Glomerular endothelial cell (primary cell): ENCODE measurements at places on chromosomes 1 and 21. TPM values are rescaled to one million over a fixed set of nuclear protein-coding genes. Genes with fewer than 3 reads are reported as not detected.

Gene TIAM1
- total RNA-seq, result 5.4 and 6.1 TPM in 2 replicates

Gene OR2M7
- not detected in 2 replicates for total RNA-seq

Gene EBNA1BP2
- 91.4 and 93.0 TPM in 2 replicates for total RNA-seq

Gene SH2D5
- 2.3 and 3.2 TPM in 2 replicates for total RNA-seq

Gene SMPDL3B
- 1.8 TPM in 1 of 2 replicates, not detected in the other for total RNA-seq

Gene FCRL2
- not detected in 2 replicates for total RNA-seq

Gene GREM2
- not detected in 2 replicates for total RNA-seq

Gene CFAP57
- 0.23 and 0.29 TPM in 2 replicates for total RNA-seq

Gene CHIA
- not detected in 2 replicates for total RNA-seq

Gene ERI3
- total RNA-seq, result 48.7 and 50.6 TPM in 2 replicates

Gene STXBP3
- 33.7 and 44.6 TPM in 2 replicates for total RNA-seq

Gene TNNI3K
- total RNA-seq, result not detected in 2 replicates

Gene MATN1
- total RNA-seq, result not detected in 2 replicates

Gene LRRN2
- 0.19 TPM in 1 of 2 replicates, not detected in the other for total RNA-seq

Gene IL22RA1
- total RNA-seq, result not detected in 2 replicates

Gene LRRC53
- not detected in 2 replicates for total RNA-seq

Gene DEGS1
- 181 and 198 TPM in 2 replicates for total RNA-seq

Gene FMO2
- not detected in 2 replicates for total RNA-seq

Gene PRR9
- not detected in 2 replicates for total RNA-seq

Gene FMN2
- 0.29 and 7.5 TPM in 2 replicates for total RNA-seq

Gene KRTAP10-3
- total RNA-seq, result not detected in 2 replicates

Gene CYP4A22
- not detected in 2 replicates for total RNA-seq
